ENCODE measurements at places on chromosomes 4 and X. TPM values are rescaled to one million over a fixed set of nuclear protein-coding genes. Genes with fewer than 3 reads are reported as not detected.

Gene ZNF157
- total RNA-seq: 0.12 TPM

Gene EBP
- total RNA-seq: 62.8 TPM

Gene BANK1
- total RNA-seq: 0.06 TPM

Gene ANAPC4
- total RNA-seq: 30.8 TPM

Gene GSX2
- not detected for total RNA-seq

Gene CCKAR
- 0.13 TPM for total RNA-seq

Gene TSPAN7
- total RNA-seq: 0.19 TPM

Gene GRPR
- 0.13 TPM for total RNA-seq

Gene TRAM1L1
- total RNA-seq: 0.50 TPM

Gene OTUD6A
- total RNA-seq: not detected

Gene APEX2
- total RNA-seq: 4.8 TPM

Gene ARMCX1
- total RNA-seq: 75.3 TPM

Gene ZNF81
- 4.5 TPM for total RNA-seq

Gene PAGE4
- not detected for total RNA-seq

Gene TCEAL7
- total RNA-seq: 25.2 TPM

Gene HTATSF1
- 47.0 TPM for total RNA-seq

Gene NHS
- total RNA-seq: 7.5 TPM

Gene EPHA5
- 0.53 TPM for total RNA-seq

Gene TKTL2
- total RNA-seq: not detected

Gene CBLL2
- not detected for total RNA-seq

Data from aortic smooth muscle cell (primary cell).